BJ (cell line): ENCODE measurements at places on chromosomes 2 and 18.

GRCh38 chr18:12911025-12911928 is 27.2 kb upstream of the PTPN2 start:
- DNase-seq, result no peak

DNA sequence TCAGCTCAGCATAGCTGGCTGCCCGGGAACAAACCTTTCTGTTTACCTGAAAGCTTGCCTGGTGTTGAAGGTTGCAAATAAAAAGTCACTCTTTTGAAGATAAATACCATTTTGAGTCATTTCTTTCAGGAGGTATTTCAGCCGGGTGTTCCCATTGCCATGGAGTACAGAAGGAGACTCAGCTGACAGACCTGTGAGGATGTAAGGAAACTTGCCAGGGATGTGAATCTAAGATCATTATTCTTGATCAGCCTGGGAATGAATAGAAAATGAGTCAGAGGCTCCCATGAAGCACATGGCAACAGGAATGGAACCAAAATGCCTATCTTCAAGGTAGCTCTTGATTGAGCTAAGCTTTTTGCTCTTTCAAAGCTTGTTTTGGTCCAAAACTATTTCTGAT is 231.2 kb downstream of the CYRIA start:
- no peak for DNase-seq

GRCh38 chr2:88123975-88124917 is 3.6 kb downstream of the FABP1 start:
- DNase-seq, result no peak

GRCh38 chr2:575727-576236 is 101.4 kb downstream of the TMEM18 start:
- no peak for DNase-seq

DNA sequence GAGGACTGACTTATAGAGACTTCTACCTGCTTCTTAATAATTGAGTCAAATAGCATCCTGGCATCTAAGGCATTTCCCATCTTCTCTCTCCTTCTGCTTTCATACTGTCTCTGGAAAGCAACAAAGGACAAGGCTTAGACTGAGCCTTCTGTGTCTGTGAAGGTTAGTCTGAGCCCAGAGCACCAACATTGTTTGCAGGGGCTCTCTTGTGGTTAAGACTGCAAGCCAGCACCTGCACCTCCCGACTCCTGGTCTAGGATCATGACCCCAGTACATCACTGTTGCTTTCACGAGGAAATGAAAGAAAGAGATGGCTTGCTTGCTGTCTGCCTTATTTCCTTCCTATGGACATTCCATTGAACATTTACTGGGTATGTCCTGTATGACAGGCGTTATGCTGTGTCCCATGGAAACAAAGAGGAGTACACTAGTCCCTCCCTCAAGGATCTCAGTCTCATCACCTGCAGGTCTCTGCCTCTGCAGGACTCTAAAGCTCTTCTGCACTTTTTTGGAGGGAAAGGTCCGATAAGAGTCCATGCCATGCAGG is 315.8 kb upstream of the EPAS1 start:
- no peak for DNase-seq

DNA sequence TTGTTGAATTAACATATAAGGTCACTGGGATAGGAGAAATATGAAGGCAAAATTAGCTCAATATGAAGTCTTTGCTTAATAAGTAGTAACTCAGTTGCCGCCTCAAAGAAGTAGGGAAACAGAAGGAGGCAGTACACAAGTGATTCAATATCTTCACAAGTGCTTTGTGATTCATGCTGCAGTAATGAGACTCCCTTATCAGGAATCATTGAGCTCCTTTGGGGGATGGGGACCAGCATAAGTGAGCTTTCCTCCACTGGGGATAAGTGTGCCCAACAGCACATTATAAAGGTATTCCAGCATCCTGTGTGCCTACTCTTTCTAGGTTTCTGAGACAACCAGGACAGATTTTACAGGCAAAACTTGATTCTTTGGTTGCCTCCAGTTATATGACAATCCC is 323.4 kb upstream of the UBE2E3 start:
- DNase-seq, result no peak

- DNase-seq, result no peak
Measured at GRCh38 chr2:101698014-101698843, 722 bp downstream of the MAP4K4 start.

DNA sequence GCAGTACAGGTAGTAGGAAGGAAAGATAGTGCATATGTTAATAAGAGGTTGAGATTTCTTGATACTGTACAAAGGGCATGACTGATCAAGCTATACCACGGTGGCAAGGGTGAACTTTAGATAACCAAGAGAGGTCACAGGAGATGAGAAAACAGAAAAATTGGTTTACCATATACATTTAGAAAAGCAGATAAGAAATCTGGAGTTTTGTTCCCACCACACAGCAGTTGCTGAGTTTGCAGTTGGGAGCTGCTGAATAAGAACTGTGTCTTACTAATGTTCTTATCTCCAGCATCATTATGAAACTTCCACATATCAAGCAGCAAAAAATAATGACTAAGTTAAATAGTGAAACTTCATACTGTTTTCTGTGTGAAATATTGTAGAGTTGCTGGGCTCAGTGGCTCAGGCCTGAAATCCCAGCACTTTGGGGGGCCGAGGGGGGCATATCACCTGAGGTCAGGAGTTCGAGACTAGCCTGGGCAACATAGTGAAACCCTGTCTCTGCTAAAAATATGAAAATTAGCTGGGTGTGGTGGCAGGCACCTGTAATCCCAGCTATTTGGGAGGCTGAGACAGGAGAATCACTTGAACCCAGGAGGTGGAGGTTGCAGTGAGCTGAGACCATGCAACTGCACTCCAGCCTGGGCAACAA is 12.0 kb upstream of the IMPACT start:
- DNase-seq, result no peak

DNA sequence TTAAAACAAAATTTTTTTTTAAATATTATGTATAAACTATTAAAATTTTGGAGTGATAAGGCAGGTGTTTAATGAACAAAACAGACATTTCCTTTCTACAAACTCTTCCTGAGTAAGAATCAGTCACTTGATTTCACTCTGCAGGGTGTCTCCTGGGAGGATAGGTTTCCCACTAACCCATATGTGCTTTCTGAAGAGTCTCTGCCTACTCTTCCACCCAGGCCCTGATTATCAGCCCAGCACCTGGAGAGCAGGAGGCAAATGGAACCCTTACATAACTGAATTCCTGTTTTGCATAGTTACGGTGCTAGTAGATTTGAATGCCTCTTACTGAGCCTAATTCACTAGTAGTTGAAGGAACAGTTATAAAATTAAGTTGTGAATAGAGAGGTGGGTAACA is 1718.6 kb downstream of the SUCLG1 start:
- no peak for DNase-seq

DNA sequence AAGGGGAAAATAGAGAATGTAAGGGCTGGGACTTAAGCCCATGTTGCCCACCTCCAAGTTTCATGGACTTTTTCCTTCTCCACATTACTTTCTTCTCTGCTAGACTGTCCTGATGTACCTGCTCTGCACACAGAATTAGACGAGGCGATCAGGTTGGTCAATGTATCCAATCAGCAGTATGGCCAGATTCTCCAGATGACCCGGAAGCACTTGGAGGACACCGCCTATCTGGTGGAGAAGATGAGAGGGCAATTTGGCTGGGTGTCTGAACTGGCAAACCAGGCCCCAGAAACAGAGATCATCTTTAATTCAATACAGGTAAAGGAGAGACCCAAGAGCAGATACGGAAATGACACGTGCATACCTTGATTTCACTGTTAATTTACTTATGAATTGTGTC is 16.2 kb upstream of the TYMS start:
- DNase-seq, result no peak

- DNase-seq, result no peak
Measured at GRCh38 chr18:57755473-57756067, 47.5 kb downstream of the ATP8B1 start.

GRCh38 chr2:201130524-201131186 is 14.7 kb downstream of the CFLAR start:
- DNase-seq, result no peak

DNA sequence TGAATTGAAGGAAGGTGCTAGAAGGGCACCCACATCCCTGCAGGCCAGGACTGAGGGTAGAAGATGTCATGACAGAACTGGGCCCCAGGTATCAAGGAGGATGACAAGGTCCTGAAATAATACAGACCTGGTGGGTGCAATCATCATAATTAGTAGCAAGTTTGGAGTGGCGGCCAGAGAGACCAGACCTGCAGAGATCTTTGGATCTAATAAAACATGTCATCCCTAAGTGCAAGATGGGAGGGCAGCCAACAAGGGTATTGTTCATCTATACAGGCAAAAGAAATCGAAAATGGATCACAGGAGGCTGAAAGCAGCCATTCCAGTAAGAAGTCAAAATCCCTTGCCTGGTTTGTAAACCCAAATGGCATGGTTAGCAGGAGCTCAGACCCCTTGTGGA is 111.3 kb upstream of the BOD1L2 start:
- DNase-seq, result no peak

GRCh38 chr2:115083225-115083624 is 640.8 kb downstream of the DPP10 start:
- DNase-seq, result no peak

GRCh38 chr2:8977758-8978157 is 25.7 kb downstream of the MBOAT2 start:
- DNase-seq, result no peak

DNA sequence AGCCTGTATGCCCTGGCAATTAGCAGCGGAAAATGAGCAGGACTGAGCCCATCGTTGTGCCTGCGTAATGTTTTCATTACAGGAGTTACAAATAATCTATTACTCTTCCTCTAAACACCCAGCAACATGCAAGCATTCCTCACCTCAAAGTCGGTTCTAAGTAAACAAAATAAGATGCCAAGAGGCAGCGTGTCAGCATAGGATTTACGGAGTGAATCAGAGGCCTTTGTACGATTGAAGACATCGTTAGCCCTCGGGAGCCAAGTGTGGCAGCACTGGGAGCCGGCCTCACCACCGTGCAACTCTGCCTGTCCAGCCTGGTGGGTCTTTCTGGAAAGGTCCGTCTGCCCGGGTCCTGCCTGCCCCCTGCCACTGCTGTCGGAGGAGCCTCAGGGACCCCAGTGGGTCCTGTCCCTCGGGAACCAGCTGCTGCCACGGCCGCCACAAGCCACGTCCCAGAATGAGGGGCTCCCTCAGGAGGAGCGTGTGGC is 80.1 kb upstream of the CTDP1 start:
- no peak for DNase-seq

DNA sequence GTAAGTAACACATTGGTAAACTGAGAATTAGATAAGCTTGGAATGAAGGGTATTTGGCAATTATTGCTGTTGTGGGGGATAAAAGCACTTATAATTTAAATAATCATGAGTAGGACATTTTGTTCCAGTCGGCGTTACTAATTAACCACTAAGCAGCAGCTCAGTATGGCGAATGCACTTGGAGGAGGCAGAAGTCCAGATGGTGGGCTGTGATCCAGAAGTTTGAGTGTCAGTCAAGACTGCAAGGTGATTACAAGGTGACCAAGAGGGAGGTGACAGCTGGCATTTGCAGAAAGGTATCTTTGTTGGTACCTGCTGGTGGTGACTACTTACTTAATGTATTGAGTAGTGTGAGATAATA is 643.6 kb upstream of the FAM98A start:
- DNase-seq, result no peak

GRCh38 chr2:220980966-220981675 is 591.0 kb downstream of the EPHA4 start:
- no peak for DNase-seq

- no peak for DNase-seq
Measured at GRCh38 chr2:86319700-86320580, 17.5 kb downstream of the REEP1 start.

- no peak for DNase-seq
Measured at GRCh38 chr2:46915281-46915810, at the start of gene MCFD2. Gene MCFD2, minus strand, starts transcription at chr2:46915806. Its CDS starts 6,635 bp downstream, at chr2:46909171.

GRCh38 chr2:69969991-69970390 is 8.6 kb upstream of the ASPRV1 start:
- no peak for DNase-seq

DNA sequence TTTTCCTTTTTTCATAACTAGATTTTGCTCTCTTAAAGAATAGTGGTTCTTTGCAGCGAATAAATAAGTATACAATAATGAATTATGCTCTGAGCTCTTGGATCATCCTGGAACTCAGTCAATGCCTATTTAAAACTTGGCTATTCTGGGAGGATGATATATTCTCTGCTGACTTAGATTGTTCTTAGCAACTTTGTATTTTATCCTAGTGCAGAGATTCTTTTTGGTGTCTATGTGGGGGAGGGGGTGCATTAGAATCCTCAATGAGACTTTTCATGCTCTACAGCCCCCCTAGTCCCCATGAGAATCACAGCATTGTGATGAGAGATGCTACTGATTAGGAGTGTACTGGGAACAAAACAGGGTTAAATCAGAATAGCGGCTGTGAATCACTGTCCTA is 8.8 kb upstream of the FAM98A start:
- DNase-seq, result no peak

DNA sequence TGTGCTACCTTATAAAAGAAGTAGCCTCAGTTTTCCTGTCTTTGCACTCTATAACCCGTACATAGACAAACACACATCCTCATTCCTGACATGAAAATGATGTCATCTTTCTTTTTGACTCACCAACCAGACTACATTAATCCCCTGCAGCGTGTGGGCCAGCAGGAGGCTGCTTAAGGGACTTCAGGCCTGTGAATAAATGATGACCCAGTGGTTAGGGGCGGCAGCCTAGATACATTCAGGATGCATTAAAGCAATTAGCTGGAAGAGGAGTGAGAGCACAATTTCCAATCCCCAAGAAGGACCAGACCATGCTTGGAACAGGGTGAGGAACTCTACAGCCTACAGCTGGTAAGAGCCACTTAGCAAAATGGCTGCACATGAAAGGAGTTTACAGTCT is 57.3 kb upstream of the KLF7 start:
- peak; percentile 15 for DNase-seq

- no peak for DNase-seq
Measured at GRCh38 chr2:176056406-176056805, 27.4 kb downstream of the EVX2 start.

DNA sequence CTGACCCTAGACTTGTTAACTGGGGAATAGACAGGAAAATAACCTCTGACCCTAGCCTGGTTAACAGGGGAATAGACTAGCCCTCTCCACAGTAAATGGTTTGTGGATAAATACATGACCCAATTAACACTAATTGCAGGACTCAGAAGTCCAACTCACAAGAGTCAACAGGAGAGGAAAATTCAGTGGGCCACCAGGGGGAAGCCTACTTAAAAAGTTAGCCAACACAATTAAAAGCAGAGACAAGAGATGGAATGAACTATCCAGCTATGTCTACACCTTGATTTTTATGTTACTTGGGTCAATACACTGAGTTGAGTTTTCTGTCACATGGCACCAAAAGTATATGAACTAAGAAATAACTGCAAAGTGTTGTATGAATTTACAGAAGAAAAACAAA is 158.8 kb upstream of the SLC39A10 start:
- no peak for DNase-seq
